ENCODE measurements at places on chromosomes 5 and 9.

DNA sequence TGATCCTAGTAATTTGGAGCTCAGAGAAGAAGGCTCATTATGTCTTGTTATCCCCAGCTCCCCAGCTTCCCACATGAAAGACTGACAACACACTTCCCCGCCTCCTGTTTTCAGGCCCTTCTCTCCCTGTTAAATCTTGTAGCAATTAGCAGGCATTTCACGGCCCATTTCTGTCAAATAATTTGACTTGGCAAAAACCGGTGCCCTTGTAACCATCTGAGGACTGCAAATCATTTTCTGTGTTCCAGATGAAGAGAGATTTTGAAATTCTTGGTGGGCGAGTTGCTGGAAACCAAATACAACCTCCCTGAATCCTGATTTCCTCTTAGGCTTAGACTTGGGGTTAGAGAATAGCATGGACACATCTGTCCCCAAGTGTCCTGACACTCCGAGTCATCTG is 109.7 kb downstream of the MSX2 start:
- no peak for DNase-seq

GRCh38 chr5:100691548-100691947 is 156.4 kb downstream of the FAM174A start:
- no peak for DNase-seq

GRCh38 chr9:35993976-35994720 is 36.2 kb upstream of the OR2S2 start:
- no peak for DNase-seq

DNA sequence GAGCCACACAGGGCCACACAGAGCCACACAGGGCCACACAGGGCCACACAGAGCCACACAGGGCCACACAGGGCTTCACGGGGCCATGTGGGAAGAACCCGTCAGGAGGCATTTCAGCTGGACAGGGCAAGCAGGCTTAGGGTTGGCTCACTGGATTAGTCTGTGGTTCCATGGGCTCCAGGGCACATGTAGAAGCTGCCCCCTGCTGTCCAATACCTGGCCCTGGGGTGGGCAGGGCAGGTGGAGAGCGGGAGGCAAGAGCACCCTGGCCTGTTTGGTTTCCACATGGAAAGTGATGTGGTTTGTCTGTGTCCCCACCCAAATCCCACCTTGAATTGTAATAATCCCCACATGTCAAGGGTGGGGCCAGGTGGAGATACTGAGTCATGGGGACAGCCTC is 16.4 kb upstream of the LPCAT1 start:
- no peak for DNase-seq

DNA sequence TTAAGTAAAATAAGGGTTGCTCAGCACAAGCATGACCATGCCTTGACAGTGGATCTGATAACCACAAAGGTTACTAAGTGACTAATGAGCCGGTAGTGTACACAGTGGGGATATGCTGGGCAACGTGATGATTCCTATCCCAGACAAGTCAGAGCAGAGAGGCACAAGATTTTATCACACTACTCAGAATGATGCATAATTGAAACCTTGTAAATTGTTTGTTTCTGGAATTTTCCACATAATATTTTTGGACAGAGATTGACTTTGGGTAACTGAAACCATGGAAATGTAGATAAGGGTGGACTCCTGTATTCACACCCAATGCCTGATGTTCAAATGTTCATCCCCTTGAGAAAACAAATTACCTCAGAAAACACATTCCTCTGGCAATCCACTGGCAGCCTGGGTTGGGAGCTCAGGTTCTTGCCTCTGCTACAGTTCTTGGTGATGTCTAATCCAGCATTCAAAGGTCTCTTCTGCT is 16.2 kb upstream of the ERAP1 start:
- no peak for DNase-seq

- DNase-seq = no peak
Observed at GRCh38 chr5:156481741-156482140, 154.8 kb downstream of the SGCD start.

GRCh38 chr9:134174073-134174449 is 9.7 kb upstream of the RNU6ATAC start:
- DNase-seq = peak; percentile 76

DNA sequence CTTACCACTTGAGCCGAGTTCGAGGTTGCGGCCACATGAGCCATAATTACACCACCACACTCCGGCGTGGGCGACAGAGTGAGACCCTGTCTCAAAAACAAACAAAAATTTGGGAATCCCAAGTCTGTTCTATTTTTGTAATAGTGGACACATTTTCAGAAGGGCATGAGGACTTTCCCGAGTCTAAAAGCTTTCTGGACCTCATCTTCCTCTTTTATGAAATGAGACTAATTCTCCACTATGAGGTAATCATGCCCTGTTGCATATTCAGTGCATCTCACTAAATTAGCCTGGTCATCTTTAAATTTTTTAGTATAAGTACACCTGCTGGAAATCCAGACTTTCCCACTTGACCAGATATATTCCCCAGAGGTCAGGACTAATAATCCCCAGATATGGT is 55.7 kb downstream of the GGTA1 start:
- DNase-seq = peak; percentile 74

DNA sequence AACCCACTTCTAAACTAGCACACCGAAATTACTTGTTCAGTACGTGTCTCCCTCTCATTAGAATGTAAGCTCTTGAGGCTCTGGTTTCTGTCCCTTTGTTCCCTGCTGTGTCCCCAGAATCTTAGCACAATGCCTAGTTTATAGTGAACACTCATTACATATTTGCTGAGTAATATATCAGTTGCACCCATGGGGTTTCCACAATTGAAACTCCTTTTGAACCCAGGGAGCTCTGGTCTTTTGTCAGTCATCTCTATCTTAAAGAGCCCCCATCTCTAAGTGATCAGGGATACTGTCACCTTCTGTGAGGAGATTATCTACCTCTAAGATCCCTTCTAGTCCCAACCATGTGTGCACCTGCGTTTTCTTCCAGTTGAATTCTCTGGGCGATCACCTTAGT is 12.8 kb downstream of the CAMK4 start:
- no peak for DNase-seq

DNA sequence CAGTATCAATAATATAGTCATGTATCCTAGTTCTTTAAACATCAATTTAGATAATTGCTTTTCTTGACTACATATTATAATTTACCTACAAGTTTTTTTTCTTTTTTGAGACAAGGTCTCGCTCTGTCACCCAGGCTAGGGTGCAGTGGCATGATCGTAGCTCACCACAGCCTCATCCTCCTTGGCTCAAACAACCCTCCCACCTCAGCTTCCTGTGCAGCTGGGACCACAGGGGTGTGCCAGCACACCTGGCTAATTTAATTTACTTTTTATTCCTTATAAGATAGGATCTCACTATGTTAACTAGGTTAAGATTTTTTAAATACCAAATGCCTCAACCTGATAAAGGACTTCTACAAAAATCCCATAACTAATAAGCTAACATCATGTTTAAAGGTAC is 21.1 kb downstream of the UIMC1 start:
- no peak for DNase-seq

DNA sequence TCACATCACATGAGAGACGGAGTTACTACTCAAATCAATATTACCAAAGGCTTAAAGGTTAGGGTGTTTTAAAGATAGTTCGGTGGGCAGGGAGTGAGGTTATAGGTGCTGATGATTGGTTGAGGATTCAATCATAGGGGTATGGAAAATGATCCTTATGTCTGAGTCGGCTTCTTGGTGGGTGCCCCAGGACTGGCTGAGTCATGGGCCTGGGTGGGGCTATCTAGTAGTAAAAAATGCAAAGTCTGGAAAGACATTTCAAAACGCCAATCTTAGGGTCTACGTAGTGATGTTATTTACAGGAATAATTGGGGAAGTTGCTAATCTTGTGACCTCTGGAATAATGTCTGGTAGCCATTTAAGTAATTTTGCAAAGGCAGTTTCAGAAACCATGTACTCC is 15.2 kb upstream of the SPIN1 start:
- DNase-seq = peak; percentile 79

DNA sequence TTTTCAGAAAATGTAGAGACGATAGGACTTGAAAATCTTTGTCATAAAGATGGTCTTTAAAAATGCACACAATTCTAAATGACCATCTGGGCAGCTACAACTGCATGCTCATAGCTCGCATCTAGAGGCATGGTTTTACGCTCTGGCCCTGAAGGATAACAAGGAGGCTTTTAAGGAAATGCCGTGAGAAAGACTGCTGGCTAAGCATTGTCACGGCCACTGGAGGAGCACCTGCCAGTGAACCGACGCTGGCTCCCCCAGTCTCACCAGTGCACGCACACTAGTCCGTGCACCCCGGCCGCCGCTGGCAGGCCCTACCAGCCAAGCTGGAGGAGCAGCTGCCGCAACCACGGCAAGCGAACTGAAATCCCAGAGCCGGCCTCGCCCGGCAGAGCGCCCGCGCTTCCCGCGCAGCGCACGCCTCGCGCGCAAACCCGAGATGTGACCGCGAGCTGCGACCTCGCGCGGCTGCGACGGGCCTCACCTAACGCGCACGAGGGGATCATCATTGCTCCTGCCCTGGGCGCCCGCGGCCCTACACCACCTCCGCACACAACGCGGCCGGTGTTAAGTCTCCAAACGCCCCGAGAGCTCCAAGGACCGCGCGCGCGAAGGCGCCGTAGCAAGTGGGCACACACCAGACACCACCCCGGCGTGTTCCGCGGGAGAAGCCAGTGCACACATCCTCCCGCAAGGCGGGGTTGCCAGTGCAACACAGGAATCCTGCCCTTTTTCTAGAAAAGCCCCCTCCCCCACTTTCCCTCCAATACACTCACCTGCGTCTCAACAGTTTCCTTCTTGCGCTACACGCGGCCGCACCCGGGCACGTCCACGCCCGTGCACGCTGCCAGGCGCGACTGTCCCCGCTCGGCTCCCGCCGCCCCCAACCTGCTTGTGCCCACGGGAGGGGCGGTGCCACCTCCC is 5.3 kb downstream of the ELAVL2 start:
- no peak for DNase-seq

DNA sequence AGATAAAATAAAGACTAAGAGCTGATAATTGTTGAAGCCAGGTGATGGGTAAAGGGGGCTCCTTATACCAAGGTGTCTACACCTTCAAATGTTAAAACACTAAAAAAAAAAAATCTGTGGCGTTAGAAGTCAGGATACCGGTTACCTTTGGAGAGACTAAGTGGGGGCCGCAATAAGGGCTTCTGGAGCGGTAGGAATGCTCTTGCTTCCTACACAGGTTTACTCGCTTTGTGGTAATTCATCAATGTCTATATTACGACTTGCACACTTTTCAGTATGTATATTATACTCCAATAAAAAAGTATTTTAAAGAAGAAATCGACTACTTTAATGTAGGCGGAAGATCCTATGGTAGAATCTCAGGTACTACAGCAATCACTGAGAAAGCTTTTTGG is 12.5 kb downstream of the MRPS27 start:
- no peak for DNase-seq

DNA sequence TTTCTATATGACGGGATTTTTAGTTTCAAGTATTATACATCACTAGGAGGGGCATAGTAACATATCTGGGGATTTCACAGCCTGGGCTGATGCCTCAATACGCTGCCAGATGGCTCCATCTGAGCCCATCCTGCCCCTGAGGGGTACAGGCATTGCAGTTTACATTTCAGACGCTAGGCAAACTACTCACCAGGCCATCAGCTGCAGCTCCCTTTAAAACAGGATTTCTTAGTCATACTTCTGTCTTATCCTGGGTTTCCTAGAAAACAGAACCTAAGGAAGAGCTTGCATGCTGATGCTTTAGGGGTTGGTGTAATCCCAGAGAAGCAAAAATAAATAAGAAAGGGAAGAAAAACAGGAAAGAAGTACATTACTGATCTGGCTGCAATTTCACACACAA is 372.8 kb upstream of the PIK3R1 start:
- DNase-seq = no peak

GRCh38 chr5:60977956-60978737 is 33.1 kb downstream of the NDUFAF2 start:
- DNase-seq = no peak

- DNase-seq = peak; percentile 9
Observed at GRCh38 chr9:134928436-134929192, 10.9 kb upstream of the FCN1 start.

- DNase-seq = no peak
Observed at GRCh38 chr5:132667761-132668705, 5.8 kb upstream of the IL4 start.

DNA sequence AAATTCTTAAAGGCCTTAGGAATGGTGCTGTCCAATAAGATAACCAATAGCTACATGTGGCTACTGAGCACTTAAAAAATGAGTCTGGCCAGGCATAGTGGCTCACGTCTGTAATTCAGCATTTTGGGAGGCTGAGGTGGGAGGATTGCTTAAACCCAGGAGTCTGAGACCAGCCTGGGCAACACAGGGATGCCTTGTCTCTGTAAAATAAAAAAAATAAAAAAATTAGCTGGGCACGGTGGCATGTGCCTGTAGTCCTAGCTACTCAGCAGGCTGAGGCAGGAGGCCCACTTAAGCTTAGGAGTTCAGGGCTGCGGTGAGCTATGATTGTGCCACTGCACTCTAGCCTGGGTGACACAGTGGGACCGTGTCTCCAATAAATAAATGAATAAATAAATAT is 1.3 kb upstream of the SLC22A5 start:
- no peak for DNase-seq

- DNase-seq = peak; percentile 39
Observed at GRCh38 chr9:91727316-91727861, 222.6 kb downstream of the ROR2 start.

DNA sequence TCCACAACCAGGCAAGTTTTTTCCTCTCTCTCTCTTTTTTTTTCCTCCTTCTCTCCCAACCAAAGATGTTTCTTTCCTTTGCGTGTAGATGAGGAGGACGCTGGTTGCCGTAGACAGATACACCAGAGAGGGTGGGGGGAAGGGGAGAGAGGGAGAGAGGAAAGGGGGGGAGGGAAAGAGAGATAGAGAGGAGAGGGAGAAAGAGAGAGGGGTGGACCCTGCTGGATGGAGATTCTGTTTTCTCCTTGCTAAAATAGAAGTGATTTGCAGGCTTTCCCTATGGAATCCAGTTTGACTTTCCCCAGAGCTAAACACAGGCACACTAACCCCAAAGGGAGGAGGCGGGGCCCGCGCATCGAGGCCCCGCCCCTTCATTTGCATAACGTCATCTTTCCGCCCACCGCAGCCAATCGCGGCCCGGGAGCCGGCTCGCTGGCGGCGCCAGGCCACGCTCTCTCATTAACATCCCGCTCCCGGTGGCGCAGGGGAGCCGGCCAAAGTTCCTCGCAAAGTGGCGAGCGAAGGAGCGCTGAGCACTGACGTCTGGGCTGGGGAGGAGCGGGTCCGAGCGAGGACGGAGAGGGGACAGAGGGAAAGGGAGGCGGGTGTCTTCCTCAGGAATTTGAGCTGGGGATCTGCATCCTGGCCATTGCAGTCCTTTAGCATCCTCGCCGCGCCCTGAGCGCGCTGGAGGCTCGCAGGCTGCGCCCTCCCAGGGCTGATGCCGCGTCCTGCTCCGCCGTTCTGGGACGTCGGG is 487 bp upstream of the EBF1 start:
- peak; percentile 81 for DNase-seq

DNA sequence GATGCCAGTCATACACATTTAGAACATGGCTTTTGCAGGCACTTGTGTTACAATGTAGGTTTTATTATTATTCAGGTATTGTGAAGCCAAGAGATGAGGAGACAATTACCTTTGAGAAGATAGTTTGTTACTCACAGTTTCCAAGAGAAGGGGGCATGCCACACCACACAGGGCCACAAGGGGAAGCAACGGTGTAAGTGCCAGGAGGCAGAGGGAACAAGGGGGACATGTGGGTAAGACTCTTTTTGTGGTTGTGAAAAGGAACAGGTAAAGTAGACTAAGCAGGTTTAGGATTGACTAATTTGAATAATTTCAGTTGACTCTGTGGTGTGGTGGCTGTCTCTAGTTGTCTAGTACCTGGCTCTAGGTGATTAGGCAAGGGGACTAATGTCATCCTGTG is 191.2 kb downstream of the TRPM6 start:
- DNase-seq = no peak

GRCh38 chr5:1409381-1410110 is 35.7 kb downstream of the SLC6A3 start:
- no peak for DNase-seq

Data from inflammatory macrophage treated with lipopolysaccharide for 4 hours (primary cell).